Adipocyte (in vitro differentiated cells): ENCODE measurements at places on chromosomes 1 and 21.

DNA sequence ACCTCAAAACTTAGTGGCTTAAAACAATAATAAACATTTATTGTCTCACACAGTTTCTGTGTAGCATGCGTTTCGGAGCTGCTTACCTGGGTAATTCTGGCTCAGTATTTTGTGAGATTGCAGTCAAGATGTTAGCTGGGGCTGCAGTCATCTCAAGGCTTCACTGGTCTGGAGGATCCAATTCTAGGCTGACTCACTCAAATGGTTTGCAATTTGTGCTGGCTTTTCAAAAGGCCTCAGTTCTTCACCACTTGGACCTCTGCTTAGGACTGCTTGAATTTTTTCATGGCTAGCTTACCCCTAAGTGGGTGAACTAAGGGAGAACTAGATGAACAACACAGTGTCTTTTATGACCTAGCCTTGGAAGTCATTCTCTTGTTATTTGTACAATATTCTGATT, 21.0 kb downstream of the XPR1 start:
- peak; percentile 45 for DNase-seq

- no peak for DNase-seq
These were observed 331.9 kb downstream of the DISC1 start for GRCh38 chr1:231958448-231958847.

- DNase-seq: no peak
These were observed 43.7 kb downstream of the BTBD8 start for GRCh38 chr1:92123868-92124267.

DNA sequence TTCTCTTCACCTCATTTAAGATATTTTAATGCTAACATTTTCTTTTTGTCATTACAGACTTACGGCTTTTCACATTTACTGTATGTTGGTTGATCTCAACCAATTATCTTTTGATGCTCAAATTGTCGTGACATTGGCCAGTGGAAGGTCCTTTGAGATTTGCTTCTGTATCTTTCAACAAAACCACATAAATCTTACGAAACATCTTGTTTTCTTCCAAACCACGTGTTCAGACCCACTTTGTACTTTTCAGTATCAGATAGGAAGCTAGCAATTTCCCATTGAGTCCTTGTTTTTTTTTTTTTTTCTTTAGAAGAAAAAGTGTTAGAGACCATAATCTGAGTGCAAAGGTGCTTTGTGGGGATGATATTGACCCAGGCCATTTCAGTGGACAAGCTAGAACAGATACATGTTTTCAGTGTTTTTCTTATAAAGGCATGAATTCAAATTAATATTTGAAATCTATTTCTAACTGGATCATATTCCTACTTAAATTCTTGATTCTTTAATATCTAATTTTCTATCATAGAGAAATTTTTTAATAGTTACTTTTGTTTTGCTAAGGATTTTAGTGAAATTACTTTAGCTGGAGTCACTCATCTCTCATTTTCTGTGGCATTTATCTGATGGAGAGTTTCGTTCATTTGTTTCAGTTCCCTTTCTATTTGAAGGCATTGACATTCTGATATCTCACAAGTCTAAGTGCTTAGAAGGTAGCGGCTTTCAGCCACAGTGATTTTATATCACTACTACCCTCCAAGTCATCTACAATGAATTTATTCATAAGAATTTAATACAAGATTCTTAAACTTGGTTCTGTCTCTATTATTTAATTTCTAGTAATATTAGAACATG, 26.7 kb downstream of the ATG4C start:
- no peak for DNase-seq

- no peak for DNase-seq
These were observed 226.5 kb downstream of the HMCN1 start for GRCh38 chr1:185960422-185961321.
